Mesenteric fat pad (tissue), 1 donor: ENCODE measurements at places on chromosomes 4 and X. TPM values are rescaled to one million over a fixed set of nuclear protein-coding genes. Genes with fewer than 3 reads are reported as not detected.

DNA sequence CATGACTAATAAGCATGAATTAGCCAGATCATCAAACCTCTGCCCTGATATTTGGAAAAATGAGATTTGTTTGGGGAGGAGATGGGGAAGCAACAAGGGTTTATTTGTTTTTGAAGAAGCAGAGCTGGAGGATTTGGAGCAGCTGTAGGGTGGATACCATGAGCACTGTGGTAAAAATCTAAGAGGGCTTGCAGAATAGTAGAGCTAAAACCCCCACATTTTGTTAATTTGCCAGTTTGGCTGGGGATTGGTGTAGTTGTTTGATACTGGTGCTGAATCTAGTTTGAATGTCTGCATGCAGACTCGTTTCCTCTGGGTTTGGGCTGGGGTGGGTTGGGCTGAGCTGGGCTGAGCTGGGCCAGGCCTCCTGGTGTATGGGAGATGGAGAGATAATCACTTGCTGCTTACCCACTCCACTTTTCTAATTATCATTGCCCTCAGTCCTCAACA lies 43.7 kb downstream of the SMAD1 start:
- DNase-seq = no peak

- DNase-seq = no peak
Measured at GRCh38 chrX:104695593-104695992, 129.6 kb downstream of the IL1RAPL2 start.

GRCh38 chr4:109041463-109042360 lies 260.7 kb downstream of the COL25A1 start:
- no peak for DNase-seq

DNA sequence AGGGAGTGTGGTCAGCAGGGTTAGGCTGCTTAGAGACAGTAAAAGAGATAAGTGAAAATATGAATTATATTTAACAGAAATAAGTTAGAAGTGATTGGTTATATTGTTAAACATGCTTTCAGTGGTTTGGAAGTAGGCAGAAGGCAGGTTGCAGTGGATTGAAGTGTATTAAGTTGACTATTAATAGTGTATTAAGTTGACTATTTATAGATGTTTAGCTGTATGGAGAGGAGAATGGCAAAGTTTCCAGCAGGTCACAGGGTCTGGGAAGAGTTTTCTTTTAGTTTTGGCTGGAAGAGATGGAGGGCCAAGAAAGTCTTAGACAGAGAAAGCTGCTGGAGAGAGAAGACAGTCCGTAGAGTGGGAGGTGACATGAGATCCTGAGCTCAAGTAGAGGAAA lies 7.9 kb downstream of the SMIM20 start:
- DNase-seq = no peak

DNA sequence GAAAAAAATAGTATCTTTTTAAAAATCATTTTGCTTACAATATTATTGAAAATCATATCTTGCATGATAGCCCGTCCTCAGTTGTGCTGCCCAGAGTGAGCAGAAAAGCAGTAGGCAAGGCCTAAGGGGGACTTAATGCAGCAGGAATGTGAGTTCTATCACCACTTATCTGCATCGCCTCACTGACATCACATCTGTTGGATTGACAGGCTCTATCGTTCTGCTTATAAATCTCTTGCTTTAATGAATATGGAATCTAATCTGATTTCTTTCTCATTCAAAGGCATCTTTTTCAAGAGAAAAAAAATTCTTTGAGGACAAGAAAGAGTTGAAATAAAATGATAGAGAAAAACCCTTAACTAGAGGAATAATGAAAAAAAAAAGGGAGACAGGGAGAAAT lies 249.9 kb downstream of the PAPSS1 start:
- DNase-seq = no peak

GRCh38 chrX:136203438-136203837 lies 47.8 kb downstream of the MAP7D3 start:
- DNase-seq = no peak

GRCh38 chrX:144295921-144296320 lies 412.1 kb downstream of the UBE2NL start:
- no peak for DNase-seq

DNA sequence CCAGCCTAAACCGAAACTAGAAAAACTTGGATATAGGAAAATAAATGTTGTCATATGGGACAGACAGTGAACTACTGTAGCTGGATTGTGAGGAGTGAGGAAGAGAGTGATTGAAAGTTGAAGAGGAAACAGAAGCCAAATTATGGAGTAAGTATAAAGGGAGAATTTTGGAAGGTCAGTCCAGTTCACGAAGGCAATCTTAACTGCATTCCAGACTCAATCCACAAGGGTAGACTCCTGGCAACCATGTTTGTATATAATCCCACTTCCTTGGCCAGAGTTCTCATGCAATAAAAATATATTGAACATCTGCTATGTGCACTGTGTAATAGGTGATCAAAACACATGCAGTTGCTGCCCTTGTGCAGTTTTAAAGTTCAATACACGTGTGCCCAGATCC lies 58.6 kb upstream of the CAMK2D start:
- no peak for DNase-seq

- no peak for DNase-seq
Measured at GRCh38 chr4:140743194-140743931, 12.8 kb downstream of the TBC1D9 start.

- DNase-seq = no peak
Measured at GRCh38 chr4:16530688-16531635, 304.7 kb upstream of the TAPT1 start.

DNA sequence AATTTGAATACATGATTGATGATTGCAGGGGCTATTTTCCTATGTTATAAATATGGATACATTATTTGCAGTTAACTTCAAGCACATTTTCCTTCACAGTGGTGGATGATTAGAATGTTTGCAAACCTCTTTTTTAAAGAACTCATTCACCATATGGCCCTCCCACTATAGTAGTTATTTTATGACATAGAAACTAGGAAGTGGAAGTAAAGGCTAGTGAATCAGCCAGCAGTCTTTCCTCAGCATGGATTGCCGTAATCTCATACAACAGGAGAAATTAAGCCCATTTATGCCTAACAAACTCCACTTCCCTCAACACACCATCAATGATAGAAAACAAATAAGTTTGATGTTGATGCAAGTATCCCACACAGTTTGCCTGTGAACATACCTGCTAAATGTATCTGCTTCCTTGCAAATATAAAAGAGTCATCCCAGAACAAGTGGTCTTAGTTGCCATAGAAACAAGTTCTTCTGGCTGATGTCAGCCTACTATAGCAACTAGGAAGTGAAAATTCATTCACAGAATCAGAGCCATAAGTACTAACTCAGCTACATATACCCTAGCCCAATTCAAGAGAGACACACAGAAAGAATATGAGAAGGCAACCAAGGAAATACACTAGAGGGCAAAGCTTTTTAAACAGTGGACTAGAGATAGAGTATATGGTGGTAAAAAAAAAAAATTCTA lies 100.9 kb upstream of the RADX start:
- DNase-seq = no peak

GRCh38 chr4:141636771-141637460 lies 533 bp downstream of the IL15 start:
- DNase-seq = no peak

DNA sequence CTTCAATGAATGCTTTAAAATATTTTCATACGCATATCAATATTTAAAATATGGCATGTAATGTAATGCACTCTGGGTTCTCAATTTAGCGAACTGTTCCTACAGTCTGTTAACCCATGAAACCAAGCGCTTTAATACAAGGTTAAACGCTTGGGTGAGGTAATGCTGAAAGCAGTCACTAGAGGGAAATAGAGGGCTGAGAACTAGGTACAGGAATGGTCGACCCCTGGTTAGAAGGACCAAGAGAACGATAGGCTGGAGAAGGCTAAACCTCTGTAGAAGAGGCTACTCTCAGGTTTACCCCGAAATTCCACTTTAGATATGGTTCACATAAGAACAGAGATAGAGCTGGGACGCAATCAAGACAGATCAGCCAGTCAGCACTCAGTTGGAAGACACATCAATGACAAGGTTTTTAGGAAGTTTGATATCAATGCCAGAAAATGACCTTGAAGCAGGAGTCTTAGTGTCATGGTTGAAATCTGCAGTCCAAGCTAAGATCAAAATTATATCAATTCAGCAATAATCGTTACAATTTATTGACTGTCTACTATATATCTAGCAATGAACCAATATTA lies 26.9 kb downstream of the ARSJ start:
- DNase-seq = no peak

CCDC110 gene
- total RNA-seq = 0.19 TPM

BTC gene
- 1.3 TPM for total RNA-seq

HMX1 gene
- total RNA-seq = not detected

ATP6AP1 gene
- total RNA-seq = 72.5 TPM

ASB12 gene
- not detected for total RNA-seq

CT45A10 gene
- not detected for total RNA-seq

ENPP6 gene
- total RNA-seq = not detected

MAP3K15 gene
- total RNA-seq = 0.10 TPM
